ENCODE measurements at places on chromosomes 7 and 10. TPM values are rescaled to one million over a fixed set of nuclear protein-coding genes. Genes with fewer than 3 reads are reported as not detected.

DNA sequence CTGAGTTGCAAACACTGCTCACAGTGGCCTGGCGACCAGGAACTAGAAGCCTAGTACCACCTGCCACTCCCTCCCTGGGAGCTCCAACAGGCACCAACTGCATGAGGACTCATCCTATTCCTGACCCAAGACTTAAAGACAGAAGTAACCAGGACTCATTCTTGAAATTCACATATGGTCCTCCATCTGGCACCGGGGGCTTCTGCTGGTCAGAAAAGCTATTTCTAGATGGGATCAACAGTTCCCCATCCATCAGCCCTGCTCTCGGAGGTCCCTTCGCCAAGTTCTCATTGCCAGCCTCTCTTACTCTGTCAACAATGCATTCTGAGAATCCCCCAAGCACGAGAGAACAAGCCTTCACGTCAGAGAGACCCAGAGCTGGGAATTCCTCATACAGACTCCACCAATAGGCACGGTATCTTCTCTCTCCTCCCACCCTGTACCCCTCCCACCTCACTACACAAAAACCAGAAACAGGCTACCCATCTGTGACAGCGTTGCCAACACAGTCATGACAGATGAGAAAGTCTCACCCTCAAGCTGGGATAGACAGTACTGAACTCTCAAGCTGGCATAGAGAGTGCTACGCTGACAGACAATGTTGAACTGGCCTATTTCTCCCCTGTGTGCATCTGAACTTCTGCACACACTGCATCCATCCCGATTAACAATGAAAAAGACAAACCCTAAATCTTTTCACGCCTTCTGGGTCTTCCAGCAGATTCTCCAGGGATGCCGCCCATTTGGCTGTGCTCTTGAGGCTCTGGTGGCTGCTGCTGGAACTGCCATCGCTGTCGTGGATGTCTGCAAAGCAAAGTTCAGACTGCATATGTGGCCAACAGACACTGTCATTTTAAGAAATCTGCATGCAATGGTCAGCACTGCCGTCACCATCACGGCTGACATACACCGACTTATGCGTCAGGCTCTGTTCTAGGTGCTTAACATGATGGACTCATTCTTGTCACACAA lies 15.6 kb downstream of the RGS10 start:
- no peak for DNase-seq

- no peak for DNase-seq
These were observed 13.6 kb downstream of the CLIP2 start for GRCh38 chr7:74302745-74303221.

GRCh38 chr7:78535655-78536054 lies 737.1 kb downstream of the PHTF2 start:
- DNase-seq = no peak

DNA sequence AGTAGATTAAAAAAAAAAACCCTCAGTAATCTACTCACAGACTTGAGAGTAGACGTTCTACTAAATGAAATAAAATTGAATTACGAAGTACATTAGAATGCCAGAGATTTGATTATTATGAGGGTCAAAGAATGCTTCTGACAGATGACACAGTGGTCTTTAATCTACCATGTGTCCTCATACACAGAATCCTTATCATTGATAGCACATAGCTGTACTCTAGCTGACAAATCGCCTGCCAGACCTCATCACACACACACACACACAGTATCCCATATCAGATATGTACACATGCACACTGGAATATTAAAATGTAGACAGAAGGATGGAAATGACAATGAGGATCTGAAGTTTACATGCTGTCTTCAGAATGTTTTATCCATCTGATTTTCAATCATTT lies 104.6 kb downstream of the SORCS1 start:
- no peak for DNase-seq

- DNase-seq = no peak
These were observed 45.0 kb downstream of the TMEM106B start for GRCh38 chr7:12256090-12256489.

The CALML5 gene
- 102 TPM for total RNA-seq

The ZNF655 gene
- 144 TPM for total RNA-seq

- no peak for DNase-seq
These were observed 79.0 kb downstream of the KIAA1549 start for GRCh38 chr7:138902161-138902560.

GRCh38 chr7:99897322-99898022 lies 20.6 kb upstream of the OR2AE1 start:
- DNase-seq = no peak

The IL15RA gene
- total RNA-seq = 41.0 TPM

- no peak for DNase-seq
These were observed 115.1 kb downstream of the GNAI1 start for GRCh38 chr7:80249619-80250295.

The NOS3 gene
- 22.8 TPM for total RNA-seq

DNA sequence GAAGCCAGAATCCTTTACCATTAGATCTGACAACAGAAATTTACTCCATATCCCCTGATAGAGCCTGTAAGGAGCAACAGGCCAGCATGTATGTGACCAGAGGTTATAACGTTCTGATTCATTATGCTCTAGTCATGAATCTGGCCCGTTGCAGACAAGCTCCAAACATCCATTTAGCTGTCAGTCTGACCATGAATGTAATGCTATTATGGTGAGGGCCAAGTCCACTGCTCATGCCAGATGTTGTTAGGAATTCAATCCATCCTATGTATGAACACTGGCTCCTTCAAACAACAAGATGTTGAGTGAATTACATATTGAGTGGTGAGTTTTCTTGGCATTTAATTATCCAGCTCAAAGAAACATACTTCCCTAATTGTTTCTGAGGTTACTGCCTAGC lies 610.1 kb upstream of the ANKRD30A start:
- DNase-seq = no peak

The BMPER gene
- 5.2 TPM for total RNA-seq

DNA sequence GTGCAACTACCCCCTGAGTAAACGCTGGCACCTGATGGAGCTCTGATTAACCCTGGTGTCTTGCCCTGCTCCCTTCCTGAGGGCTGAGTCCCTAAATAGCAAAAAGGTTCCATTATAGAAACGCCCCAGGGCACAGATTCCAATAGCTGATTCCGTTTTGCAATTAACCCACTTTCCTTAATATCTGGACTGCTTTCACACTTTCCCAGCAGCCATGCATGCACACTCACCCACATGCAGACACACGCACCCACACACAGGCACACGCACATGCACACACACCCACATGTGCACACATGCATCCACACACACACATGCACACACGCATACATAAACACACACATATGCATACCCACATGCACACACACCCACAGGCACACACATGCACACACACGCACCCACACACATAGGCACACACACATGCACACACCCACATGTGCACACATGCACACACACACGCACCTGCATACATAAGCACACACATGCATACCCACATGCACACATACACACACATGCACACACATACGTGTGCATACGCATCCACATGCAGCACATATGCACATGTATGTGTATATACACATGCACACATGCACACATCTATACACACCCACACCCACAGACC lies 129.3 kb downstream of the PAXIP1 start:
- DNase-seq = no peak

All from vagina (tissue), 2 donors.